ENCODE measurements at places on chromosomes 13 and 19. TPM values are rescaled to one million over a fixed set of nuclear protein-coding genes. Genes with fewer than 3 reads are reported as not detected.
A peak's percentile ranks its signal among the peaks of the same experiment; 100 is the strongest.

GRCh38 chr13:77139306-77139705 lies 112.3 kb upstream of the FBXL3 start:
- DNase-seq, result no peak

GRCh38 chr19:14091081-14091812 lies 696 bp upstream of the SAMD1 start:
- DNase-seq, result peak; percentile 51

Gene C13orf42
- total RNA-seq, result not detected

DNA sequence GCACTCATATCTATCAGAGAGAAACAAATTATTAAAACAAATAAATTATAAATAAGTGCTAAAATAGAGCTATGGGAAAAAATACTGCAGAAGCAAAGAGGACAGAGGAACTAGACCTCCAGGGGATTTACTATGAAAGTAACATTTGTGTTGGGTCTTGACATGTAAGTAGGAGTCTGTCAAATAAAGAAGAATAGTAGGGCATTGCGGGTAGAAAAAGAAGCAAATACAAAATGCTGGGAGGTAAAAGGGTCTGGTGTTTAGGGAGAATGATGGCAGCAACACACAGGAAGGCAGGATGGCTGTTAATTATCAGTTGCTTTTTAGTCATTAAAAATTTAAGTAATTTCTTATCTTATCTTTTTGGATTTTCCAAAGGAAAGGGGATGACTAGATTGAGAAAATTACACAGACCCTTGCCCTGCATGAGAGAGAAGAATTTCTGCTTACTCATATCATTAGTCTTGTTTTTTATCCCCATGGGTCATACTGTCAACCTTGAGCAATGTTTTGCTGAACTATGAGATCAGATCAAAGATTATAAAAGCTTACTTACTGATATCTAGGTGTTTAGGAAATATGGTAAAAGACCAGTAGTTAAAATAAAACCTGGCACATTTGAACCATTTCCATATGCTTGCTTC lies 472.7 kb downstream of the DIAPH3 start:
- DNase-seq, result no peak

Gene MZT1
- 14.7 TPM for total RNA-seq

Gene PSMC4
- 108 TPM for total RNA-seq

Gene S1PR5
- not detected for total RNA-seq

Gene TIMM44
- 44.0 TPM for total RNA-seq

GRCh38 chr19:41753936-41754529 lies 1.3 kb upstream of the CEACAM6 start:
- peak; percentile 77 for DNase-seq

Gene ZNF527
- 8.8 TPM for total RNA-seq

Gene ZNF69
- 4.5 TPM for total RNA-seq

Gene WDR88
- total RNA-seq, result 0.27 TPM

All from activated CD4-positive, alpha-beta T cell treated with anti-CD3 and anti-CD28 coated beads, Interleukin-2, amount 10 ng/mL, durations not matched to agents 7 days and 5 days (primary cell).